ENCODE measurements at places on chromosomes 16 and 17.
A peak's percentile ranks its signal among the peaks of the same experiment; 100 is the strongest.

- DNase-seq = no peak
These were observed 5.2 kb downstream of the LITAFD start for GRCh38 chr16:8887431-8887765.

DNA sequence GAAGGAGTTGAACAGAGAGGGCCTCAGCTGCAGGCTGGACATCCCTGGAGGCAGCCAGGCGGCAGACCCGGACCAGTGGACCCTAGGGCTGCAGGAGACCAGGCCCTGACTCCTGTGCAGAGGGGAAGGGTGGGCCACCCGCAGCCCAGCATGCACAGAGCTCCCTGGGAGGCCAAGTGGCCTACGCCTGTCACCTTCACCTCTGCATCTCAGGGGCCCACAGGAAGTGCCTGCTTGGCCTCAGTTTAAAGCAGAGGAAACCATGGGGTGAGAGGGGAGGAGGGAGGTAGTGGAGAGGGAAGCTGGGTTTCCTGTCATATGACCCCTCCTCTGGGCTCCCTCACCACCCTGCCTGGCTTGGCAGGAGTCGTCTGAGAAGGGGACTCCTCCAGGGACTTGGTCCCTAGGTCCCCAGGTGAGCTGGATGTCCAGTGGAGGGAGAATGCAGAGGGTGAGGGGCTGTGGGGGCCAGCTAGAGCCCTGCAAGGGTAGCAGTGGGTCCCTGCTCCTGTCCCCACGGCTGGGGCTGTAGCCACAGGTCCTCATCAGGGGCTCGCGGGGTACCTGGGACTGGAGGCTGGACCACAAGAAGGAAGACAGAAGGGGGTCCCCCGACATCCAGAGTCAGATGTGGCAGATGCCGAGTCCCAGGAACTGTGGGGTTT lies at the start of gene TMC8:
TMC8 (plus strand) TSS at position 335 of the 665 bp plus-strand sequence. CDS start 818 bp downstream, outside the sequence.
- peak; percentile 70 for DNase-seq

DNA sequence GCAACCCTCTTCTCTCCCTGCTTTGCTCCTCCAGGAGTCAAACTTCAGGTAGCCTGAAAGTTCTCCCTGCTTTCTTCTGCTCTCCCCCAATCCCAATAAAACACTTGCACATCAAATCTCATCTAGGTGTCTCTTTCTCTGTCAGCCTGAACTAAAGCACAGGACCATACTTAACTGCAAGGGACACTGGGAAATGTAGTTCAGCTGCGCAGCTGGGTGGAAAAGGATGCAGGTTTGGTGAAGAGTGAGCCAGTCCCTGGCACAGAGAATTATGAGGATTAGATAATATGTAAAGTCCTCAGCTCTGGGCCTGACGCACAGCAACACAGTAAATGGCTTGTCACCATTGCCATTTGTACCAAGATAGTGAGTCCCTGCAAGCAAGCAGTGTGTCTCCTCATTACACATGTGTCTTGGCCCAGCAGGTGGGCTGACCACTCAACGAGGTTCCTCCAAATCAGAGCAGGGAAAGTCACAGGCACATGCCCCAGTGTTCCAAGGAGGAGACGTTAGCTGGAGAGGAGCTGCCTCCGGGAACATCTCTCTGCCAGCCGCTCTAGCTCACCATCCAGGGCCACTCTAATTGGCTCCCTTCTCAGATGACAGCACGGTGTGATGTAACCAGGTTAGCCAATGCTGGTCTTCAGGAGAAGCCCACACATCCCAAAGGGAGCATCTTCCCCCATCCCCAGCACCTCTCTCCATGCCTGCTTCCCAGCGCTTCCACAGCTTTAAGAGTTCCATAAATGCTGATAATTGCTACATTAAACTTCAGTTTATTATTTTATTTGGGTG lies 29.7 kb upstream of the IRX3 start:
- no peak for DNase-seq

DNA sequence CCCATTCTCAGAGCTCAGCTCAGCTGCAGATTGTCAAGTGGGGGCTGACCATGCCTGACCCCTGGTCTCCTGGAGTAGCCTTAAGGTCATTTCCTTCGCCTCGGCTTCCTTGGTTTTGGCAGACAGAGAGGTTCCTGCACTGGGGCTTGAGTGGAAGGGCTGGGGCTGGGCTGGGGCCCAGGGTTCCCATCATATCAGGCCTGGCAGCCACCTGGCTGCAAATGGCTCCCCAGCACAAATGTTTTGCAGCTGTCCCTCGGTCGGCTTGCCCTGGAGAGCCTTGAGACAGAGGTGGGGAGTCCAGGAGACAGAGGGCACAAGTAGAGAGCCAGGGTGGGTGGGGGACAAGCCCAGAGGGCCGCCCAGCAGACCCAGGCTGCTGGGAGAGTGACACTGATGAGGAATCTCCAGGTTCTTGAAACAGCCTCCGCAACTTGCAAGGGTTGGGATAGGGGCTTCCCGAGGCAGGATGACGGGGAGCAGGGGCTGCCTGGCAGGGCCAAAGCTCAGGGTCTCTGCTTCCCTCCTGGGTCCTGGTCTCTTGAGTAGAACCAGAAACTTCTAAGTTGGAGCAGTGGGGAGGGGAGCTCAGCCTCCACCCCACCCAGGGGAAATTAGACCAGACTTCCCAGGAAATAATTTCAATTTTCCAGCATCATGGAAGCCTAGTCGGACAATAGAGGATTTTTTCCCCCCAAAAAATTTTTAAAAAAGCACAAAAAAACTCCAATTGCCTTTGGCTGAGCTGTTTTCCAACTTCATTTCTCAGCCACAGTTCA lies 19.3 kb downstream of the IGFBP4 start:
- DNase-seq = no peak

DNA sequence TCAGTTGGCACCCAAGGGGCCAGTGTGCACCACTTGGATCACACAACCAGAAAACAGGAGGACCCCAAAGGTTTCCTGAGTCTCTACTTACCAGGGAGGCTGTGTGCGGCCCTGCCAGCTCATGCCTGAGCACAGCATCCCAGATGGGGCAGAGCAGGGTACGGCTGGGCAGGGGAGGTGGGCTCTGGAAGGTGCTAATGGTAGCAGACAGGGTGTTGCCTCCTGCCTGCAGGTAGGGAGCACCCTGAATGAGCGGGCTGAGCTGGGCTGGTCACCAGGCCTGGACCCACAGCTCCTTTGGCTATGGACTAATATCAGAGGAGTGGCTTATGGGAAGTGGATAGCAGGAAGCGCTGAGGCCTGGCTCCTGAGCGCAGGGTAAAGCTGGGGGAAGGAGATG lies 14.6 kb downstream of the RECQL5 start:
- no peak for DNase-seq

DNA sequence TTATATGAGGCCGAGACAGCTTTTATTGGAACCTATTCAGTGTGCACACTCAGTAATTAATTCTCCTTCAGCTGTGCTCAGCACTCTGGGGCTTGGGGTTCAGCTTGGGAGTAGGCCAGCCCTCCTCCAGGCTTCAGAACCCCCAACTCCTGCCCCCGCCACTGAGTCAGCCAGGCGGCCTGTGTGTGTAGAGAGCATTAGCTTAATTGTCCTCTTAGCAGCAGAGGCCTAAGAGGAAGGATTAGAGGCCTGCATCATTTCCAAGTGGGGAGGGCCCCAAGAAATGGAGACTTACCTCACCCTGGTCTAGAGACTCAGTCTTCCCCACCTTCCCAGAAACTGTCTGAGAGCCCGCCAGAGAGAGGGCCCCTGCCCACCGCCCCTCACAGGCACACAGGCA lies 772 bp downstream of the PRSS53 start:
- DNase-seq = no peak

GRCh38 chr17:39196808-39197291 lies 619 bp downstream of the CACNB1 start:
- DNase-seq = no peak

DNA sequence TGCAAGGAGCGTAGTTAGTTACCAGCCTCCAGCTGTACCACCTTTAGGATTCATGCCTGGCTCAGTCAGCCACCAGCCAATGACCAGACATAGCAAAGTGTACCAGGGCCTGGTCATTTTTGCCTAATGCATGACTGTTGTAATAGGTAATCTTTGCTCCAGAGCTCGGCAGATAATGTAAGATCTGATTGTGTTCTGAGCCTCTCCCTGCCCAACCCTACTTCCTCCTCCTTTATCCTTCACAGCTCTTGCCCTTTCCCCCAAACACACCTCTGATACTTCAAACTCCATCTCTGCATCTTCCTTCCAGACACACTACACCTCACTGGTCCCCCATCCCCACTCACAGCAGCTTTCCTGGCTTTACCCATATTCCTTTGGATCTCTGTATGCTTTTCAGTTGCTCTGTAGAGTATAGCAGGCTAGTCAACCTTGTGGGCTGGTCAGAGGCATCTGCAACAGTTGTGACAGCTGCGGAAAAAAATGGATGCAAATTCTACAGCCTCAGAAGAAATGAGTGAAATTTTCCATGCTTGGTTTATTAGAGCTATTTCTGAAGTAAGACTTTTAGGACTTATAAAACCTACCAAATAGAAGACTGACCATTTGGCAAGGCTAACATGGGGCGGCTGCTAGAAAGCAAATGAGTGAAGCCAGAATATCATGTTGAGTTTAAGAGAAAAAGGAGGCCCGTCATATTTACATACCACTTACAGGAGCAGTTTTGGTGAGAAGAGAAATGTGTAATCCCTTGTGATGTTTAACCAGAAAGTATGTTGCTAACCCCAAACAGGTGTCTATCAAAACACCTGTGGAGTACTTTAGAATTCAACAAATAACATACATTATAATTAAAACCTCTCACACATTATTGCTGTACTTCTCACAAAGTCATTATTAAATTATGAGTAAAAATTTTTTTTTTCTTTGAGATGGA lies 19.9 kb upstream of the C16orf87 start:
- DNase-seq = no peak

GRCh38 chr17:55673743-55674506 lies 48.7 kb downstream of the TMEM100 start:
- DNase-seq = no peak

GRCh38 chr17:49951362-49952082 lies 17.5 kb upstream of the DLX4 start:
- no peak for DNase-seq

DNA sequence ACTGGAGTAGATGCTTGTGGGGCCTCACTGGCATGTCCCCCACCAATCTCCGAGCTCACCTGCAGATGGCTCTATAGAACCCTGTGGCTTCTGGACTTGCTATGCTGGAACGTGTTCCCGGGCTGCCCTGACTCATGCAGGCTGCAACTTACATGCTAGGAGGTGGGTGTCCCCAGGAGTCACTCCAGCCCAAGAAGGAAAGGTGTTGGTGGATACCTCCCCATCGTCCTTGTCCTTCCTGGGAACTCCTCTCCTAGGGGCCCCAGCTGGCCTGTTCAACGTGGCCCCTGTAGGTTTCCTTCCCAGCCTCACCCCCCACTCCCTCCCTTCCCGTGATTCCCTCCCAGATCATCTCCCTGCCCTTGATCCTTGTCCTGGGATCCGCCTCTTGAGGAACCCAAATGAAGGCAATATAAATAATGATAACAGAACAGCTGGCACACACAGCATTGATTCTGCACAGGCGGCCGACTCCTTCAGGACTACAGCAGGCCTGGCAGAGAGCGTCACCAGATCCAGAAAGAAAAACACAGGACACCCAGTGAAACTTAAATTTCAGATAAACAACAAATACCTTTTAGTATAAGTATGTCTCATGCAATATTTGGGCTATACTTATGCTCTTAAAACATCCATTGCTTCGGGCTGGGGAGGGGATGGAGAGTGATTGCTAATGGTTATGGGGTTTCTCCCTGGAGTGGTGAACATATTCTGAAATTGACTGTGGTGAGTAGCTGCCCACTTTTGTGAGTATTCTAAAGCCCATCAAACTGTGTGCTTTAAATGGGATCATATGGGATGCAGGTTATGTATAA lies 221.1 kb upstream of the GSE1 start:
- DNase-seq = no peak

- no peak for DNase-seq
These were observed 115.3 kb downstream of the ANKRD11 start for GRCh38 chr16:89375021-89375420.

DNA sequence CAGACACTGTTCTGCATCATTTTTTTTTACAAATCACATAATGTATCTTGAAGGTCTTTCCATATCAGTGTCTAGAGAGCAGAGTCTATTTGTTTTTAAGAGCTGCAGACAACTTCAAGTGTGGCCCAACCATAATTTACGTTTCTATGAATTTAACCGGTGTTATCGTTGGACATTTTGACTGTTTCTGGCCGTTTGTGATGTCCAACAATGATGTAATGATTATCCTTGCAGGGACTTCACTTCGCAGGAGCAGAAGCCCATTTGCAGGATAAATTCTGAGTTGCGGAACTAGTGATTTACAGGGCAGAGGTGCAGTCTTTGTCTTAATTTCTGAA lies 26.9 kb upstream of the HLF start:
- DNase-seq = no peak

DNA sequence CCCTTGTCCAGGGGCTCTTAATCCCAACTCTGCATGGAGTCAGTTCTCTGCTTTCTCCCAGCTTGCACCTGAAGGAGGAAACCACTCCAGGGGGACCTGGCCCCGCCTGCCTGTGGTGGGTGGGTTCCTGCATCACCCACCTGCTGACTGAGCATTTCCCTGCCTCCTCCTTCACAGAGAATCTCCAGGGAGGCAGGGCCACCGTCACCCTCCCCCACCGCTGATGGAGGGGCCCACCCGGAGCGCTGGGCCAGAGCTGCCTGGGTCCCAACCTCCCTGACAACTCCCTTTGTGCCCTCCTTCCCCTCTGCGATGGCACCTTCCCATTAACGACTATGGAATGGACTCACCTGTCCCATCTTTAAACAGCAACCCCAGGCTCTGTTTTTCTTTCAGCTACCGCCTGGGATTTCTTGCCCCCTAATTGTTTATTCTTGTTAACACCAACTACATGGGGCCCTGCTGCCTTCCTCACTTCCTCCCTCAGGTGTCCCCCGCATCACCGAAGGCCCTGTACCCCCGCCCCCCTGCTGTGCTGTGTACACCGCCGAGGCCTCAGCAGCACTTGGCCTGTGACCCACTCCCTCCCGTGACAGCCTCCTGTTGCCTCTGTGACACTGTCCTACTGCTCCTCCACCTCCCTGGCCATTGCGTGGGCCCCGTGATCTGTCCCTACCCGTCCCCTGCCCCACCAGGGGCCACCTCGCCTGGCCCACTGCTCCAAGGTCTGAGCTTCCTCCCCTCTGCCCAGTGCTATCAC lies 842 bp upstream of the TEDC2 start:
- DNase-seq = no peak

- DNase-seq = no peak
These were observed 1205.3 kb upstream of the CDH8 start for GRCh38 chr16:63241497-63242028.

- DNase-seq = peak; percentile 36
These were observed 4.7 kb upstream of the IL17C start for GRCh38 chr16:88633684-88634140.

DNA sequence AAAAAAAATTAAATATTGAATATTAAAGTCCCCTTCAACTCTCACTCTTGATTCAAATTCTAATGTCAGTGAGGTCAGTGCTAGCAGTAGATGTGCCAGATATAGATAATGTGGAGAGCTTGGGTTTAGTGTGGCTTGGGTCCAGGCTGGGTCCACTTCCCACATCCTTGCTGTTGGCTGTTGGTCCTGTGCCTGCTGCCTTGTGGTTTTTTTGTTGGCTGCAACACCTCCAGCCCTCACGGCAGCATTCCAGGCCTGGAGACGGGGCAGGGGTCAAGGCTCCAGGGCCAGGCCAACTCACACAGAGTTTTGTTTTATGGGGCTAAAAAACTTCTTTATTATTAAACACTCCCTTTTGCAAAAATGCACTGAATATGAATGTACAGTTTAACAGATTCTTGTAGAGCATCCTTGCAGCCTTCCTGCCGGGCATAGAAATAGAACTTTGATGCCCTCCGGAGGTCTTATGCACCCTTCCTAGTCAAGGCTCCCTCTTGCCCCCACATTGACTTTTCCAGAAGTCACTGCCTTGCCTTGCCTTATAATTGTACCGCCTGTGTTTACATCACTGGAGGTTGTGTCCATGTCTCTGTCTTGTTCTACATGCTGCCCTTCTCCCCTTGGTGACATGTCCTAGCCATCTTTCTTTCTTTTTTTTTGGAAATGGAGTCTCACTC lies 25.5 kb upstream of the MYO15B start:
- DNase-seq = no peak
